Keratinocyte (primary cell): ENCODE measurements at places on chromosomes 2 and 18.

GRCh38 chr18:27991391-27991790 is 185.5 kb downstream of the CDH2 start:
- DNase-seq: no peak

- no peak for DNase-seq
Measured at GRCh38 chr18:26017929-26018328, 72.5 kb downstream of the SS18 start.

GRCh38 chr2:64652231-64653108 is 1.2 kb downstream of the SERTAD2 start:
- no peak for DNase-seq

GRCh38 chr18:56515522-56515921 is 122.9 kb downstream of the TXNL1 start:
- no peak for DNase-seq

GRCh38 chr2:186588940-186589611 is 780 bp upstream of the ITGAV start:
- DNase-seq: no peak

DNA sequence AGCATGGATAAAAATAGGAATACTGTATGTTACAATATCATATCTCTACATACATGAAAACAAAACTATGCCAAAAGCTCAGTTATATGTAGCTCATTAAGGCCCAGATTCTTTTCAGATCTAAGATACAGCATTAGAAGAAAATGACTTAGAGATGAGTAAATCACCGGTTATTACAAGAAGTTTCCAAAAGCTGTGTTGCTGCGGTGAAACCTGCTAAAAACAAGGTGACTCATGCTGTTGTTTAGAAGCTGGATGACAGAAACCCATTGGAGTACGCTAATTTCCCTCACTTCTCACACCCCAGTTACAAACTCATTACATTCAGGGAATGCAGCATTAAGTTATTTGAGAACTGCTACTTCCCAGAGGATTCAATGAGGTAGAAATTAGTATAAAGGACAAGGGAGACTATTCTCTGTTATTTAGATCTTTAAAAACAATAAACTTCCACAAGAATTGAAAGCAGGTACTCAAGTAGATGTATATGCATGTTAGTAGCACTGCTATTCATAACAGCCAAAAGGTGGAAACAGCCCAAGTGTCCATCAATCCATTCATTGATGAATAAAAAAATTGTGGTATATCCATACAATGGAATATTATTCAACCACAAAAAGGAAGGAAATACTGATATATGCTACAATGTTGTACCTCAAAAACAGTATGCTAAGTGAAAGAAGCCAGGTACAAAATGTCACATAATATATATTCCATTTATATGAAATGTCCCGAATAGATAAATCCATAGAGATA is 32.6 kb downstream of the RBKS start:
- peak; percentile 55 for DNase-seq

DNA sequence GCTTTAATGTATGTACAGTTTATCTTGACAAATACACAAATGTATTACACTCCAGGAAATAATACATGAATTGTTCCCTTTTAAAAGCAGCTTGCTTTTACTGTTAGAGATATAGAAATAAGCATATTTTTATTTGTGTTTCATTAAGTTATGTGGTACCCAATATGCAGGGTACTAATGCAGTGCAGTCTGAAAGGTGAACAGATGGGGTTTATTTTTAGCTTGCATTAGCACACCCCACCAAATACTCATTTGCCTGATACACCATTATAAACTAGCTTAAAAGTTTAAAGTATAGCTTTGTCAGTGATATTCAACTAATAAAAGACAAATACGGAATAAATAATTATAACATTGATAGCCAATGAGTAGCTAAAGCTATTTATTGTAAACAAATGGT is 394.7 kb upstream of the ZNF804A start:
- DNase-seq: no peak

DNA sequence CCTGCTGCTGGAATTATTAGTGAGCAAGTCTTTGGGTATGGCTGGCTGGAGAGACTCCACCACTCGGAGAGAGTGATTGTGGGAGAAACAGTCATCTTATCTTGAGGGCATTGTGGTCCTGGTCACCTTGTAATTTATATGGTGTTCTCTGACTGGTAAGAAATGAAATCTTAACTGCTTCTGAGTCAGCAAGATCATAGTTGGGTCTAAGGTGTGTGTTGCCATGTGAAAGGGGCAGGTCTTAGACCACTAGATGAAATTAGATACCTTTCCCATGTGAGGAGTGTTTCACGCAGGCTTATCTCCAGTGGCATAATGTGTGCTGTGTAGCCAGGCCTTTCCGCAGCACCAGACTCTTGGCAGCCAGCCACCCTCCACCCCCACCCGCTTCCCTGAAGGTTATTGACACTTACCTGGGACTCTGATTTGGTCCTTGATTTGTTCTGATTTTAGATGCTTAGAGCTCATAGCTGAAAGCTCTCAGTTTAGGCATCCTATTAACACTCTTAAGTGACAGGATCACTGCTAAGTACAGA is 7.7 kb downstream of the MAPRE3 start:
- DNase-seq: peak; percentile 23

- DNase-seq: no peak
Measured at GRCh38 chr2:201172279-201172678, 10.7 kb upstream of the CASP10 start.
